A549 treated with RU486 at 1 μM for 4 hours (cell line): ENCODE measurements at places on chromosomes 7 and 10. TPM values are rescaled to one million over a fixed set of nuclear protein-coding genes. Genes with fewer than 3 reads are reported as not detected.

Gene LIPN
- not detected in 5 replicates for total RNA-seq

Gene ZWINT
- total RNA-seq = 82.6 to 106 TPM (median 88.6 TPM) in 5 replicates

Gene ASIC3
- total RNA-seq = 5.7 to 12.6 TPM (median 12.2 TPM) in 5 replicates

Gene NPTX2
- 0.06 to 0.09 TPM (median 0.07 TPM) in 5 replicates for total RNA-seq

Gene HK1
- 31.3 to 39.1 TPM (median 37.1 TPM) in 5 replicates for total RNA-seq

Gene ANK3
- total RNA-seq = 0.35 to 0.77 TPM (median 0.38 TPM) in 5 replicates

Gene FEZF1
- not detected in 5 replicates for total RNA-seq

Gene GSTO2
- total RNA-seq = 1.7 to 3.7 TPM (median 2.1 TPM) in 5 replicates
